ENCODE measurements at places on chromosomes 3 and 15.

GRCh38 chr15:101521591-101521990 is 32.1 kb upstream of the PCSK6 start:
- DNase-seq, result no peak

DNA sequence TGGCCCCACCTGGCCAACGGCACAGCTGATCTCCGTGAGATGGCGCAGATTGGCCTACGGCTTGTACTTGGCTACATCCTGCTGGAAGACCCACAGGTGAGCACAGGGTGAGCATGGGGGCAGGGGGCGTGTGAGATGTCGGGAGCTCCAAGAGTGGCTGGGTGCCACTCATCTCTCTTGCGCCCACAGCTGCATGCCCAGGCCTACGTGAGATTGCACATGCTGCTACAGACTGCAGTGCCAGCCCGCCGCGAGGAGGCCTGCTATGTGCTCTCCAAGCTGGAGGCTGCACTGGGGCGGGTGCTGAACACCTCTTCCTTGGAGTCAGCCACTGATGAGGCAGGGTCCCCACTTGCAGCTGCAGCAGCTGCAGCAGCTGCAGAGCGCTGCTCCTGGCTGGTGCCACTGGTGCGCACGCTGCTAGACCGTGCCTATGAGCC is 22.3 kb downstream of the NBEAL2 start:
- DNase-seq, result no peak

DNA sequence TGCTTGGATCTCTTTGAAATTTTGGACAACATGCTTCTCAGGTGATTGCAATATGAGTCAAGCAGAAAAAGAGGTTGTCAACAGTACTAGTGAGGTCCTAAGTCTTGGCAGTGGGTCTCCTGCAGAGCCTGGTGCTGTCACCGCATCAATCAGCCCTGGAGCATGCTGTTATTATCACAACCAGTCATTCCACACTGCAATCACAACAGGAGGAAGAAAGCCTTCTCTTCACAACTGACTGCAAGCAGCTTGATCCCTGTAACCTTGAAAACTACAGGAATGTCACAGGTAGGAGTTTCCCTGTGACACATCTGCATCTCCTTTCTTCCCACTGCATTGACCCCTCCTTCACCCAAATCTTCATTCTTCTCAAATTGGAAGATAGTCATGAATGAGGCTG is 451.1 kb upstream of the ATP11B start:
- DNase-seq, result no peak

DNA sequence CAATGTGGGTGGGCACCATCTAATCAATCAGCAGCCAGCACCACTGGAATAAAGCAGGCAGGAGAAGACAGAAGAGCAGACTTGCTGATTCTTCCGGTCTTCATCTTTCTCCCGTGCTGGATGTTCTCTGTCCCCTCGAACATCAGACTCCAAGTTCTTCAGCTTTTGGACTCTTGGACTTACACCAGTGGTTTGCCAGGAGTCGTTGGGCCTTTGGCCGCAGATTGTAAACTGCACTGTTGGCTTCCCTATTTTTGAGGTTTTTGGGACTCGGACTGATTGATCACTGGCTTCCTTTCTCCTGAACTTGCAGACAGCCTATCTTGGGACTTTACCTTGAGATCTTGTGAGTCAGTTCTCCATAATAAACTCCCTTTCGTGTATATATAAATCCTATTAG is 292.8 kb downstream of the BCHE start:
- DNase-seq, result no peak

DNA sequence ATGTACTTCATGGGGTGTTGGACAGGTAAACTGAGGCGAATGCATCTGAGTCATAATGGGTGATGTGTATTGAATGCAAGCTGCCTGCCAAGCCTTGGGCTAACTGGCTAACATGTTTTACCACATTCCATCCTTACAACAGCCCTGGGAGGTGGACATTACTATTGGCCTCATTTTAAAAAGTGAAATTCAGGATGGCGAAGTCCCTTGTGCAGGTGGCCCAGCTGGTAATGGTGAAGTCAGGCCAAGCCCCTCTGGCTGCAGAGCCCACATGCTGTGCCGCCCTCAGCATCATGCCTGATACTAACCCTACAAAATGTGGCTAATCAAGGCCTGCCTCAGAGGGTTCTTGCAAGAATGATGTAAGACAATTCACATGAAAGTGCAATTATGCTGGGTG is 60.0 kb upstream of the CHD2 start:
- DNase-seq, result no peak

DNA sequence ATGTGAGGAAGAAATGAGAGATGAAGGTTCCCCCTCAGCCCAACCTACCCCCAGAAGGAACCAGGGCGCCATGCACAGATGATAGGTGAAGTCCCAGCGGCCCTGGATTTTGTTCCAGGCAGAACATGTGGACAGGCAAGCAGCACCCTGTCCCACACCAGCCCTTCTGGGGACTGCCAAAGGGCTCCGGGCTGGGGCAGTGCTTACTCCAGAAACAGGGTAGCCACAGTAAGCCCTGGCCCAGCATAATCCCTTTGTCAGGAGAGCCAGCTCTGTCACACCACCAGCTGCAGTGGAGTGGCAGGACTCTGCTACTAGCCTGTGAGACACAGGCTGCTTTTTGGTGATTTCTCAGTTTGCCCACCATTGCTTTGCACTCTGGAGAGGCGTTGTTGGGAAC is 6.3 kb downstream of the FBXL22 start:
- DNase-seq, result no peak
